Activated naive CD4-positive, alpha-beta T cell treated with anti-CD3 and anti-CD28 coated beads, Interleukin-2, amount 50 U/mL, for 72 hours (primary cell): ENCODE measurements at places on chromosomes 6 and 20. TPM values are rescaled to one million over a fixed set of nuclear protein-coding genes. Genes with fewer than 3 reads are reported as not detected.

GRCh38 chr6:36959555-36960250, 5.2 kb downstream of the PI16 start:
- DNase-seq: no peak

DNA sequence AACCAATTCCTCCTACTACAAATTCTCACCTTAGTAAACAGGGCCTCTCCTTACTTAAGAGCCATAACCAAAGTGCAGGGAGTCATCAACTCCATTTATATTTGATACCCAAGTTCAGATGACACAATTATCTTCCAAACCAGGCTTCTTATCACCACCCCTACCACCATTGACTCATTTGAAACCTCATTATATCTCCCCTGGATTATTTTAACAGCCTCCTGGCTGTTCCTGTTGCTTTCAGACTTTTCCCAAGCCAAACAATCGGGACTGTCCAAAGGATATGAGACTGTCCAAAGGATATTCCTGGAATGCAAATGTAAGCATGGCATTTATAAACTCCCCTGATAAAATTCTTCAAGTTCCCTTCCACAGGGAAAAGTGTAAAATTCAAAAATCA, 394.3 kb downstream of the MAFB start:
- DNase-seq: no peak

GRCh38 chr20:35700625-35701148, 1.5 kb downstream of the ROMO1 start:
- DNase-seq: no peak

- no peak for DNase-seq
These were observed 12.8 kb downstream of the MED23 start for GRCh38 chr6:131615275-131615674.

- DNase-seq: no peak
These were observed 71.6 kb upstream of the GLP1R start for GRCh38 chr6:38976801-38977500.

DNA sequence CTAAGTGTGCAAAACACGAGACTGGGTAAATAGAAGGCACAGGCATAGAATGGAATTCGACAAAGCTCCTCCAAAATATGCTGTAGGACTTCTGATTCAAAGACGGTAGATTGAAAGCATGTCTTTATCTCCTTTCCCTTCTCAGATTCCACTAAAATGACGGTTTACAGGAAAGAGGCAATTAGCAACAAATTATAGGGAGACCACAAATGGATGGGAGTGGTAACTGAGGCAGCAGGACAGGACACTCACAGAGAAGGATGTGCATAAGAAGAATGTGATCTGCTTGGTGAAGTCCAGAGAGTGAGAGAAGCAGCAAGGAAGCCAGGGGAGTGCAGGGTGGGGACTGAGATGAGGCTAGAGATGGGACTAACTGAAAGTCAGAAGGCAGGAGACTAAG, 113.4 kb upstream of the MRPS10 start:
- DNase-seq: no peak

DNA sequence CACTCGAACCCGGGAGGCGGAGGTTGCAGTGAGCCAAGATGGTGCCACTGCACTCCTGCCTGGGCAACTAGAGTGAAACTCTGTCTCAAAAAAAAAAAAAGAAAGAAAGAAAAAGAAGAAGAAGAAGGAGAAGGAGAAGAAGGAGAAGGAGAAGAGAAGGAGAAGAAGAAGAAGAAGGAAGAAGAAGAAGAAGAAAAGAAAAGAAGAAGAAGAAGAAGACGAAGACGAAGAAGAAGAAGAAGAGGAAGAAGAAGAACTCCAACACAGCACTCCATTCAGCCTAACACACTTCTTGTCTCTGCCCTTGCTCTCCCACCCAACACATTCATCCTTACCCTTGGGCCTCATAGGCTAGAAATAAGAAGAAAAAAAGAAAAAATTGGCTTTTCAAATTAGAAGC, 6.9 kb downstream of the ZFP57 start:
- no peak for DNase-seq

DNA sequence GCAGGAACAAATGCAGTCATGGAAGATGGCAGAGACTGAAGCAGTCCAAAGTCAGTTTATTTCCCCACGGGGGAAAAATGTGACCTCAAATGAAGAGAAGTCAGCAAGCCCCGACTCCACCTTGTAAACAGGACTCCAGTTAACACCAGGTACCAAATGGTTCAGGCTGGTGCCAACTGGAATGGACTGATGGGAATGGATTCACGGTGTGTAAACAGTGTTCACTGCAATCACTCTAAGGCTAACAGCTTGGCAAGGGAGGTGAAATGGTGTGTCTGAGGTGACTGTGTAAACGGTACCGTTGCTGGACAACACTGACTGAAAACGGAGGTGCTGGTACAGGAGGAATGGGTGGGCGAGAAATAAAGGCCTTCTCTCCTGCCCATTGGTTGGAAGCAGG, 12.0 kb downstream of the PLAGL2 start:
- no peak for DNase-seq

Gene MUCL3
- total RNA-seq: not detected

Gene CCN5
- not detected for total RNA-seq

Gene MAP7
- 2.7 TPM for total RNA-seq

Gene TFAP2B
- total RNA-seq: not detected
